ENCODE measurements at places on chromosomes 5 and 9.

GRCh38 chr5:172351240-172351778 is 67.7 kb upstream of the UBTD2 start:
- DNase-seq = no peak

DNA sequence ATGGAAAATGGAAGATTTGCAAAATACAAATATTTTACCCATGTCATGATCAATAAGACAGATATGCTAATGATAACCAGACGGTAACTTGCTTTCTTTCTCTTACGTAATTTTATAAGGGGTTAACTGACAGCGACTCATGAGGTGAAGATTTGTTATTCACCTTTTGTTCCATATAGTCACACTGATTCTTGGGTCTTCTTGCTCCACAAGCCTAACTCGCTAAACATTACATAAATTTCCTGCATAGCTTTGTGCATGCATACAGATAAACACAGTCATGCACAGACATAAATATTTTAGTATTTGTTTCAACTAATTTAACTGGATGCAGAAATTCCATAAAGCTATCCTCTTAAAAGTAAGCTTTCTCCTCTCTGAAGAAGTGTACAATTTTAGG is 225.9 kb downstream of the VPS13A start:
- DNase-seq = no peak

- no peak for DNase-seq
Observed at GRCh38 chr5:53407373-53407772, 73.1 kb upstream of the FST start.

DNA sequence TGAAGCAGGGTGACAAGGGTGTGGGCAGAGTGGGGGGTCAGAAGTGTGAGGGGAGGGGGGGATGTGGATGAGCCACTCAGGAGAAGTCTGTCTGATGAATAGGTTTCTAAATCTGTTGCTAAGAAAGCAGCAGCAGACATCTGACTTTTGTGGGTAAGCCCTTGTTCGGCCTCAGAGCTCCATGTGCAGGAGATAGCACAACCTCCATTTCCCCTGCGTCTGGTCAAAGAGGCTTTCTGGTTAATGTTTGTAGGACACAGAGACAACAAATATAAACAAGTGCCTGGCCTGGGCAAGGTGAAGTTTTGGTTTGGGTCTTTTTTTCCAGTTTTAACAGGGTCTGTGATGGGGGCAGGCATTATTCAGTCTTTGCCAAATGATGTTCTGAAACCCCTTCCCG is 57.0 kb upstream of the GNE start:
- no peak for DNase-seq

DNA sequence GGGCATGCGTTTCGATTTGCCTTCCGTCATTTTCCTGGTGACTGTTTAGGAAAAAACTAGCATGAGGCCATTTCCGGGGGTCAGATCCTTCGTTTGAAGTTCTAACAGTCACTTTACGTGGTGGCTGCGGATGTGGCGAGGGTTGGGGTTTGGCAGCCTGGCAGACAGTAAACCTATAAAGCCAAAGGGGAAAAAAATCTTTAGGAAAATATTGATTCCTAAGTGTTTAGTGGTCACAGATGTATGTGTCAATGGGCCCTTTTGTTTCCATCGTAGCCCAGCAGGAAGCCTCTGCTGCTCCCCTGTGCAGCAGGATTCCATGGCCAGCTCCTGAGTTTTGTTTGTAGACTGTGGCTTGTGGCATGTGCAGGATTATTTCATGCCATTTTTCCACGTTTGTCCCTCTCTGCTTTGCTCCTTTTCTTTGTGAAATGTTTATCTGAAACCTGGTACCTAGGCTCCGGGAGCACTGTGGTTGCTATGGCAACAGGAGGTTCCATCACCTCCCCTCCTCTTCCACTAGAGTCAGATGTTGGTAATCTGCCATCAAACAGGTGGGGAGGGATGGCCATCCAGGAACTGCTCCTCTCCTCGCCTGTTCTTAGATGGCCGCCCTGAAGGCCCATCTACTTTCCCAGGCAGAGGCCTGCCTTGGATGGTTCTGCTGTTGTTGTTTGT is 202.3 kb downstream of the AOPEP start:
- DNase-seq = no peak

DNA sequence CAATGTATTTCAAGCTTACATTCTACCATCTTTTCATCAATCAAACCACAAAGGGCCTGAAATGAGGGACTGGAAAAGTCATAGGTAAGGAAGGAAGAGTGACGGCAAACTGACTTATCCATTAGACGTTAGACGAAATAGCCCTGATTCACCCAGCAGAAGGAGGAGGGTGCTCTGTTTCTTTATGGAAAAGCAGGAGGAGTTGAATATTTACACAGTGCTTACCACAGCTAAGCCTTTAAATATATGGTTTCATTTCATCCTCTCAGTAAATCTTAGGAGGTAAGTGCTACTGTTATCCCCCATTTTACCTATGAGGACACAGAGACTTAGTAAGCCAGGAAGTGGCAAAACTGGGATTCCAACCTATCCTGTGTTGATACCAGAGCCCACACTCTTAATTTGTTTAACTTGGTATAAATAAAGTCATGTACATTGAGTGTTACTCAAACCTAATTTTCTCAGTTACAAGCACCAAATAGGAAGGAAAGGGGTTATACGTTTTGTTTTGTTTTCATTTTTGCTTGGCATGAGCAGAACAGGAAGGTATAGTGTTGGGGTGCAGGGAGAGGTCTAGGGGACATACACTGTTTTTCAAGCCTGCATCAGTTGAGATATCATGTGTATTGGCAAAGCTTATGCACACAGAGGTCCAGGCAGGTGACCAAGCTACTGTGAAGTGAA is 98.1 kb upstream of the IFNK start:
- DNase-seq = no peak

GRCh38 chr9:99030092-99030511 is 74.8 kb upstream of the TGFBR1 start:
- peak; percentile 40 for DNase-seq

DNA sequence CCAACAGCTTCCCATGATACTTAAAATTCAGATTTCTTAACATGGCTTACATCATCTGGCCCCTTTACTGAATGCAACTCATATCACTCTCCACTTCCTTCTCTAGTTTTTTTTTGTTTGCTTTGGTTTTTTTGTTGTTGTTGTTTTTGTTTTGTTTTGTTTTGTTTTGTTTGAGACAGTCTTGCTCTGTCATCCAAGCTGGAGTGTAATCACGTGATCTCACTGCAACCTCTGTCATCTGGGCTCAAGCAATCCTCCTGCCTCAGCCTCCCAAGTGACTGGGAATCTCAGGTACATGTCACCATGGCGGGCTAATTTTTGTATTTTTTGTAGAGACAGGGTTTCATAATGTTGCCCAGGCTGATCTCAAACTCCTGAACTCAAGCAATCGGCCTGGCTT is 41.4 kb downstream of the CPLANE1 start:
- peak; percentile 11 for DNase-seq

DNA sequence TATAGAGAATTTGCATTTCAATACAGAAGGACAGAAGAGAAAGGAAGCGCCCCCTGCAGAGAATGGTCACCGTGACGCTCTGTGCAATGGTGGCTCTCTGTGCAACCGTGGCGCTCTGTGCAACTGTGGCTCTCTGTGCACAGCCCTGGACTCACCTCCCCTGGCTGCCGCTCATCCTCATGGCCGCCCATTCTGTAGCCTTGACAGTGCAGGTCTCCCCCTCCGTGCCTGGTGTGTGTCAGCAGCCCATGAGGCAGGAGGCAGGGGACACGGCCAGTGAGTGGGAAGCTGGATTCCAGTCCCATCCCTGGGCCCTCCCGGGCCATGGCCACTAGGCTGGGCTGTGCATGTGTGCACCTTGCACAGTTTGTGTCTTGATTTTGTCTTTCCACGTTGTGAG is 12.0 kb downstream of the EXOC3 start:
- DNase-seq = no peak

DNA sequence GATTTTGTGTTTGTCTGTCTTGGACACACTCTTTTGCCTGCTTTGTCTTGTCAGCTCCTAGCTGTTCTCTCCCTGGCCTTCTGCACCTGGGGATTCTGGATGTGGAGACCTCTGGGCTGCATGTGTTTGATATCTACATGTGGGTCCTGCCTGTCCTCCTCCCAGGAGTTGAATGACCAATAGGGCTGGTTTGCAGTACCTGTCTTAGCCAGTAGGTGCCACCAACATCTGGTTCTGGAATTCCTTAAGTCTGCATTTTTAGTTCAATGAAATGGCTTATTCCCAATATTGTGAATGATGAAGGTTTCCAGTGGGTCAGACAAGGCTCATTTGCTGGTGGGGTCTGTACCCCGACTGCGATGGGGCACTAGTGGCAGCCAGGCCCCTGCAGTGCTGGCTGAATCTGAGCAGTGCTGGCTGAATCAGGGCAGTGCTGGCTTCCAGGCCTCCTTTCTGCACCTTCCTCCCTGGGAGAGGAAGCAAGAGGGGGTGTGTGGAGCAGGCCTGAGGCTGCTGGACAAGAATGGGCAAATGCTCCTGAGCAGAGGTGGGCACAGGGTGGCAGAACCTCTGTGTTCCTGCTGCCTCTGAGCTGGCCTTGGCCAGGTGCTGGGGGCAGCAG is 73.3 kb downstream of the RXRA start:
- peak; percentile 67 for DNase-seq

DNA sequence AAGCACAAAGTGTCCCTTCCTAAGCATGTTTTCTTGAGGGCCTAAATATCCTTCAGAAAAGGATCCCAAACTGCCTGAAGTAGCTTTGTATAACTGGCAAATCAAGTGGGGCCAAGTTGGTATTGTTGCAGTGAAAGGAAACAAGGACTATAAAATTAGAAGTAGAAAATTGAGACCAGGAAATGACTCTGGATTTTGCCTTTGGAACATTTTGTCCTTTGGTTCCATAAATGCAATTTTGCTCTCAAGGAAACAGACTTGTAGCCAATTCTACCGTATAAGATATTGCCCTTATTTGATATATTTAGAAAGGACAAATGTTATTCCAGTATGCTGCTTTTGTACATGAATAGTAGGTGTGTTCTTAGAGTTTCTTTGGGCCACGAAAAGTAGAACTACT is 34.4 kb downstream of the RABGAP1 start:
- DNase-seq = no peak

- DNase-seq = no peak
Observed at GRCh38 chr9:37229882-37230482, 109.6 kb downstream of the ZCCHC7 start.

- peak; percentile 11 for DNase-seq
Observed at GRCh38 chr5:141850244-141850768, 27.9 kb downstream of the PCDH1 start.

DNA sequence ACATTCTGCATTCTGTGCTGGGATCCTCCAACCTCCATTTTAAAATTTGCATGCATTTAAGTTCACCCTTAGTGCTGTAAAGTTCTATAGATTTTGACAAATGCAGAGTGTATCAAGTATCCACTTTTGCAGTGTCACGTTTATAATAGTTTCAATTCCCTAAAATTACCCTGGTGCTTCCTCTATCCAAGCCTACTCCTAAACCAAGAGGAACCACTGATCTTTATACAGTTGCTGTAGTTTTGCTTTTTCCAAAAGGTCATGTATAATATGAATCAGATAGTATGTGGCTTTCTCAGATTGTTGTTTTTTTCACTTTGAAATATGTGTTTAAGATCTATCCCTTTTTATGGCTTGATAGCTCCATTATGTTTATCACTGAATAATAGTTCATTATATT is 468.4 kb upstream of the CDH6 start:
- DNase-seq = peak; percentile 72

DNA sequence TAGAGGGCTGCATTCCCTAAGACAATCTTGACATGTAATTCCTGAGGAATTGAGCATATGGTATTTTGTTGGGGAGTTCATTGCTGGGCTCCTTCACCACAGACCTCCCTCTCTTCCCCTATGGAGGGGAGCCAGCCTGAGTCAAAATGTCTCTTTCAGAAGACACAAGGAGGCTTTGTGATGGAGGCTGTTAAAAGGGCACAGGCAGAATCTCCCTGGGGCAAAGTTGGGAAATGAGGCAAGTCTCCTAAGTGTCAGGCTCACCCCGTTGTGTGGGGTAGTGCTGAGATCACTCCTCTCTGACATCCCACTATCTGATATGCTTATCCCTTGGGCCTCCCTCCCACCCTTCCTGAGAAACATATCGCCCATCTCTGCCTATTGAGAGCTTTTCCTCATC is 30.6 kb downstream of the GFRA3 start:
- DNase-seq = no peak

DNA sequence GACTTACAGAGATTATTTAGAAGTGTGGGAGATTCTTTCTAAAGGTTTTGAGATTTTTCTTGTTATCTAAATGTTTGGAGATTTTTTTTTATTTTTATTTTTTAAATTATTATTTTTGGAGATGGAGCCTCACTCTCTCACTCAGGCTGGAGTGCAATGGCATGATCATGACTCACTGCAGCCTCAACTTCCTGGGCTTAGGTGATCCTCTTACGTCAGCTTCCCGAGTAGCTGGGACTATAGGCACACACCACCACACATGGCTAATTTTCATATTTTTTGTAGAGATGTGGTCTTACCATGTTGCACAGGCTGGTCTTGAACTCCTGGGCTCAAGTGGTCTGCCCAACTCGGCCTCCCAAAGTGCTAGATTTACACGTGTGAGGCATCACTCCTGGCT is 694.5 kb downstream of the TLE1 start:
- DNase-seq = no peak

DNA sequence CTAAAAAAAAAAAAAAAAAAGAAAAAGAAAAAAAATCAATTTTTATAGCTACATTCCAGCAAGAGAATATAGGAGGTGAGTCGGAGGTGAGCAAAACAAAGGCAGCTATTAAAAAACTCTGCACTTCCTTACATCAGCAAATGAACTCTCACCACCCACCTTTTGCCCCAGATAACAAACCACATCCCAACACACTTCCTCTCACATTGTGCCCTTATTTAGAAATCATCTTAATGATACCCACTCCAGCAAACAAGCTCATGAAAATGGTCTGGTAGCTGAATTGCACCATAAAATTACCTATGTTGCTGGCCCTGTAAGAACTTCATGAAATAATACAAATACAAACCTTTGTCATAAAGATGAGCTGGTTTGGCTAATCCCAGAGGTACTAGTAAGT is 82.9 kb downstream of the CEMIP2 start:
- no peak for DNase-seq

DNA sequence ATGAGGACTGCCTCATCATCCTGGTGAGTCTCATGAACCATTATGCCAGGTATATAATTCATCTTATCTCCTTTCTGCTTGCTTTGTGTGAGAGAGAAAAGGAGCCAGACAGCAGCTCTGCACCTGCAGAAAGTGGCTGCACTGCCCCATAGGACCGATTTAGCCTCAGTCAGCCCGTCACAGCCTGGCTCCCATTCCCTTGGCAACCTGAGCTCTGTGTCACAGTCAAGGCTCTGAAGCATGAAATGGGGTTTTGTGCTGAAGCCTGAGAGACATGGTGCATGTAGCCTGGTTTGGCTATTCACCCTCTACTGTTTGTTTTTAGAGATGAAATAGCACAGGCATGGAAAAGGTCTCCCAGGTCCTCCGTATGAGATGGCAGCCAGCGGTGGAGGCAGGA is 198.3 kb downstream of the KCTD16 start:
- no peak for DNase-seq

Measured in suppressor macrophage treated with lipopolysaccharide for 4 hours (primary cell).